ENCODE measurements at places on chromosomes 12 and 14.

- DNase-seq, result no peak
Observed at GRCh38 chr12:54631988-54632728, 2.5 kb downstream of the LACRT start.

DNA sequence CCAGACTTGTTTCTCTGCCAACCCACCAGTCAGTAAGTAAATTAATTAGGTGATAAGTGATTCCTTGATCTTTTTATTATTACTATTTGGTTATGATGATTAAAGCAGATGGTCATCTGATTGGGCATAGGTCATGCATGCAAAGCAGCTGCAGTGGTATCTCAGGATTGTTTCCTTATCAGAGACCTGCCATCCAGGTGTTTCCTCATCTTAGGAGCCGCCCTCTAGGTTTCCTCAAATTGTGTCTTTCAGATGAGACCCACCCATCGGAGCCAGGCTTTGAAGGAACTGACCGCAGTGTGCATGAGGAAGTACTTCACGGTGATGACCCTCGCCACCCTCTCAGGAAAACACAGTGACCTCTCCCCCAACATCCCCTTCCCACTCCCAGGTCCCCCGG lies 63.3 kb downstream of the ZFP36L1 start:
- no peak for DNase-seq

GRCh38 chr14:24465368-24465767 lies 22.8 kb upstream of the SDR39U1 start:
- no peak for DNase-seq

- no peak for DNase-seq
Observed at GRCh38 chr12:52795694-52796428, at the start of gene KRT3. TSS of gene KRT3 (minus strand) at chr12:52796117. CDS start at chr12:52796042, 75 bp downstream.

GRCh38 chr12:3168223-3169221 lies 91.3 kb downstream of the TSPAN9 start:
- DNase-seq, result peak; percentile 98

DNA sequence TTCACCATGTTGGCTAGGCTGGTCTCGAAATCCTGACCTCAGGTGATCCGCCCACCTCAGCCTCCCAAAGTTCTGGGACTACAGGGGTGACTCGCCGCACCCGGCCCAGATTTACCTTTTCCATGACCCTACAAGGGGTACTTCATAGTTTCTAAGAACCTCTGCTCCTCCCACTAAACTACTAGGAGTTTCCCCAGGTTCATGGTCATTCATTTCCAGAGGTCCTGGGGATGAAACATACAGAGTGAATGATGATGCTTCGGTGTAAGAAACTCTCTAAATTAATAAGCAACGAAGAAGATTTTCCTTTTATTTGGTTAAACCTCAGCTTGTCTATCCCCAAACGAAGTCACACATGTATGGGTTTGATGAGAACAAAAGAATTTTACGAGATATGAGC lies 56.9 kb downstream of the AMN start:
- DNase-seq, result no peak

DNA sequence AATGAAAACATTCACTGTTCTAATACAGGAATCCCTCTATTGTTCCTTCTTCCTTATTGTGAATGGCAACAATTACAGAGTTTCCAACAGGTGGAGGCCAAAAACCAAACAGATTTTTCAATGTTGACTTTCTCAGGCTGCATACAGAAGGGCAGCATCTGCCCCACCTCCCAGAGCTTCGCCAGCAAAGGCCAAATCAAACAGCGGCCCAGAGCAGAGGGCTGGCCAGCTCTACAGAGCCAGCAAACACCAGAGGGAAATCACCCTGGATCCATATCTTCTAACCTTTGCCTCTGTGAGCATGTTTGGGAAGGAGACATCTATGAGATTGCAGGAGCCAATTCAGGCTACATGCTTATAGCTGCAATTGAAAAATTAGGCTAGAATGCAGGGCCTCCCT lies 4.4 kb upstream of the CRACR2A start:
- DNase-seq, result no peak

- no peak for DNase-seq
Observed at GRCh38 chr12:85244561-85244960, 35.5 kb upstream of the ALX1 start.

DNA sequence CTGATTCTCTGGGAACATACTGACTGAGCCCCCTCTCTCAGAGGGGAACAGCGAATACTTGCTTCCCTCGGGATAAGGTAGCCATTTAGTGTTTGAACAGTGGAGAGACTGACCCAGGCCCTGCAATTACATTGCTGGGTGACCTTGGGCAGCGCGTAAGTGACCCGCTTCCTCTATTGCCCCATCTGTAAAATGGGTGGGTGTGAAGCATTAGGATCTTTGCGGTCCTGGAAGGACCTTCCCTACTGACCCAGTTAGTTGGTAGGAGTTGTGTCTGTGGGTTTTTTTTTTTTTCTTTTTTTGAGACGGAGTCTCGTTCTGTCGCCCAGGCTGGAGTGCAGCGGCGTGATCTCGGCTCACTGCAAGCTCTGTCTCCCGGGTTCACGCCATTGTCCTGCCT lies 1.2 kb upstream of the KMT5A start:
- DNase-seq, result no peak

DNA sequence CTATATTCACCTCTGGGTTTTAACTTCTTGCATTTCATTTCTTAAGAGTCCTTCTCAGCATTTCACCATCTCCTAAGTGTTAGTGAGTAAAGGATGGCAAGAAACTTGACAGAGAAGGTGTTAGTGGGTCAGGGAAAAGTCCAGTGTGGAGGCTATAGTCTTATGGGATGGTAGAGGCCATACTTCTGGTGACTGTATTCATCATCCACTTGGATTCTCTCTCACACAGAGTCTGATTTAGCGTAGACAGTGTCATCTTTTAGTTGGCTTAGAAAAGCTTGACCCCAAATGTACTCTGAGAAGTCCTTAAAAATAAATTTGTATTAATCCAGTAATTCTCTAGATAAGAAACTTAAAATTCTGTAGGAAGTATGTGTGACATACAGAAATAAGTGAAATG lies 232.4 kb upstream of the FBXO33 start:
- DNase-seq, result no peak

DNA sequence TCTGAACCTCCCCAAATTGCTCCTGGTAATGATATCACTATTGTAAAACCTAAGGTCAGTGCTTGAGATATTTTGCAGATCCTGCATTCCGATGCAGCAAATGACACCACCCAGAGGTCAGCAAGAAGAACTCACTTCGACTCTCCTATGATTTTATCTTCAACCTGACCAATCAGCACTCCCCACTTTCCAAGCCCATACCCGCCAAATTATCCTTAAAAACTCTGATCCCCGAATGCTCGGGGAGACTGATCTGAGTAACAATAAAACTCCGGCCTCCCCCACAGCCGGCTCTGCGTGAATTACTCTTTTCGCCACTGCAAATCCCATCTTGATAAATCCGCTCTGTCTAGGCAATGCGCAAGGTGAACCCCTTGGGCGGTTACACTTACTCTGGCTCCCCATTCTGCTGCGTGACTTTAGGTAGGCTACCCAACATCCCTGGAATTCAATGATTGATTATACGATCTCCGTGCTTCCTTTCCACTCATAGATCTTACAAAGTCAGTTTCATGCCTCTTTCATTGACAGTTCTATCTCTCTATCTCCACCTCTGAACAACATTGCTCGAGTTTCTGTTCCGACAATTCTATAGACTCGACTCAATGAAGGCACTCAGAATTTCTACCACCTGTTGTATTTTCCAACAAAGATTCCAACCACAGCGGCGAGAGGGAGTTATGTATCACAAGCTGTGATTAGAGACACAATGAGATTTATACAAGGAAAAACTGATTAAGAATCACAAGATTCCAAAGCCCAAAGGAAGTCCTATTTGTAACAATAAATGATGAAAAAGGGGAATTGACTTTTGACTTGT lies 939 bp downstream of the NPC2 start:
- peak; percentile 64 for DNase-seq

GRCh38 chr14:75699331-75699730 lies 38.3 kb downstream of the TTLL5 start:
- DNase-seq, result no peak

DNA sequence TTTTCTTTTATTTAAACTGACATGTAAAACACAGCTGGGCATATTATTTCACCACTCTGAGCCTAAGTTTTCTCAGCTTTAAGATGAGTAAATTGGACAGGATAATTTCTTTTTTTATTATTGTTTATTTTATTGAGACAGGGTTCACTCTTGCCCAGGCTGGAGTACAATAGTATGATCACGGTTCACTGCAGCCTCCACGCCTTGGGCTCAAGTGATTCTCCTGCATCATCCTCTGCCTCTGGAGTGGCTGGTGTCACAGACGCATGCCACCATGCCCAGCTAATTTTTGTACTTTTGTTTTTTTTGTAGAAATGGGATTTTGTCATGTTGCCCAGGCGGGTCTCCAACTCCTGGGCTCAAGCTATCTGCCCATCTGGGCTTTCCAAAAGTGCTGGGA lies 12.7 kb downstream of the BMAL2 start:
- no peak for DNase-seq

DNA sequence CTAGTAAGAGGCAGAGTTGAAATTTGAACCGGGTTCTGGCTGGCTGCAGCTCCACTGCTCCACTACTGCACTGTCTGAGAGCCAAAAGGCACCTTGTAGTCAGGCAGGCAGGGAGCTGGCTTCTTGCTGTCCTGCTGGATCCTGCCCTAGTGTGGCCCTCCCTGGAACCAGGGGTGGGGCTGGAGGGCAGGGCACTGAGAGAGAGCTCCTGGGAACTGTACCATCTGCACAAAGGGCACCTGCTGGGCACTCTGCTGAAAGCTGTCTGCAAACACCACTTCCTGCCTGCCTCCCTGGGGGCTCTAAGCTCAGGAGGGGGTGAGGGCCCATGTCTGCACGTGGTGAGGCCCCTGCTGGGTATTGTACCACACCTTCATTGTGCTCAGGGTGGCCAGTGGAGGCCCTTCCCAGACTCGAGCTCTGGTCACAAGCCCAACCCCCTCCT lies 19.0 kb upstream of the TCL1B start:
- no peak for DNase-seq

- no peak for DNase-seq
Observed at GRCh38 chr12:113157218-113157859, 7.8 kb downstream of the CFAP73 start.

GRCh38 chr14:66982247-66982646 lies 207.0 kb upstream of the GARIN2 start:
- no peak for DNase-seq

DNA sequence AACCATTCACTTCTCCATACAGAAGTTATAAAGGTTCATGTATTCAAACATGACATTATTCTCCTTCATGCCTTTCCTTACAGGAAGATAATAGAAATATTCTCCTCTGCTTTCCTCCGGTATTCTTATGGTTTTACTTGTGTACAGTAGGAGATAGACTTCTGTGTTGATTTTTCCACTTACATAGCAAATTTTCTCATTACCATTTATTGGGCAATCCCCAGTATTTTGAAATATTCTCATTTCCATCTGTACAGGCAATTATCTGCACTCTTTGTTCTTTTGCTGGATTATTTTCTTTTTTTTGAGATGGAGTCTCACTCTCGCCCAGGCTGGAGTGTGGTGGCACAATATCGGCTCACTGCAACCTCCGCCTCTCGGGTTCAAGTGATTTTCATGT lies 11.0 kb downstream of the PXMP2 start:
- no peak for DNase-seq

DNA sequence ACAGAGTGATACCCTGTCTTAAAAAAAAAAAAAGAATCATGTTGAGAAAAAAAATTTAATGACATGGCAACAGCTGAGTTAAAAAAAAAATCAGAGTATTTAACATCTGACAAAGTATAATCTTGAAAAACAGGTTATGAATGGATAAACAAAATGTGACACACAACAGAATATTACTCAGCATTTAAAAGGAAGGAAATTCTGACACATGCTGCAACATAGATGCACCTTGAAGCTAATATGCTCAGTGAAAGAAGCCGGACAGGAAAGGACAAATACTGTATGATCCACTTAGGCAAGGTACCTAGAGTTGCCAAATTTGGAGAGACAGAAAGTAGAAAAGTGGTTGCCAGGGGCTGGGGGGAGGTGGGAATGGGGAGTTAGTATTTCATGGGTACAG lies 19.4 kb upstream of the EIF2B2 start:
- DNase-seq, result no peak
